ENCODE measurements at places on chromosomes 16 and 17.

DNA sequence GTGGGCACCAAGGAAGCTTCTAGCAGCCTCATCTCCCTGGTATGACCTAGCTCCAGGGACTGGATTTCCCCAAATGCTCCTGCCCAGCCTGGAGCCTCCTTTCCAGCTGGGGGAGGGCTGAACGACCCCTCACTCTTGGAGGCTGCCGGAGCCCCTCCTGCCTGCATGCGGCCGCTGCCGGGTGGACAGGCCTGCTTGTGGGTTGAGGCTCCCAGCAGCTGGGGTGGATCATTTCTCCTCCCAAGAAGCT lies 213.6 kb downstream of the SEC14L1 start:
- no peak for DNase-seq

GRCh38 chr17:40448639-40449261 lies 5.5 kb downstream of the IGFBP4 start:
- DNase-seq = no peak

DNA sequence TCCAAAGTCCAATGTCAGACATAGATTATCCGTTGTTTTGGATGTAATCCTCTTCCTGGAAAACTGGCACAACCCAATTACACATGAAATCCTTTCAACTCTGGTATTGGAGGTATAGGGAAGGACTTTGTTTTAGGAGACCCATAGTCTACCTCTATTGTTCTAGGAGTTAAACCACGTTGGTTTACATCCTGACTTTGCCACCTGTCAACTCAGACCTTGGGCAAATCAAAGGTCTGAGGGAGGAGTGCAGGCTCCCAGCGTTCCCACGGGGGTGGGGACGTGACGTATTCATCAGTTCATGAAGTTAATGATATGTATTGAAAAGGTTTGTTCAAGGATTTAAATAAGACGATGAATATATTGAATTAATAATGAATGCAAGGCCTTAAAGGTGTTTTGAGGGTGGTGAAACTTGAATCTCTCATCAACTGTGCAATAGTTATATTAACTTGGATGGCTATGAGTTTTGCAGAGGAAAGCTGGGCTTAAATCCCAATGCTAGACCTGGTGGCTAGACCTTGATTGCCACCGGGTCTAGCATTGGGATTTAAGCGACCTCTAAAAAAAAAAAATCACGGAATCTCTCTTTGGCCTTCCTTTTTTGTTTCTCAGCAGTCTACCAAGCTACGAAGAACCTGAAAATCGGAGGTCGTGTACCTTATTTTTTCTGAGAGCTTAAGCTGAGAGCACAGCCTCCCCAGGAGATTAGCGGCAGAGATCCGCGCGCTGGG lies 744 bp upstream of the NF1 start:
- no peak for DNase-seq

DNA sequence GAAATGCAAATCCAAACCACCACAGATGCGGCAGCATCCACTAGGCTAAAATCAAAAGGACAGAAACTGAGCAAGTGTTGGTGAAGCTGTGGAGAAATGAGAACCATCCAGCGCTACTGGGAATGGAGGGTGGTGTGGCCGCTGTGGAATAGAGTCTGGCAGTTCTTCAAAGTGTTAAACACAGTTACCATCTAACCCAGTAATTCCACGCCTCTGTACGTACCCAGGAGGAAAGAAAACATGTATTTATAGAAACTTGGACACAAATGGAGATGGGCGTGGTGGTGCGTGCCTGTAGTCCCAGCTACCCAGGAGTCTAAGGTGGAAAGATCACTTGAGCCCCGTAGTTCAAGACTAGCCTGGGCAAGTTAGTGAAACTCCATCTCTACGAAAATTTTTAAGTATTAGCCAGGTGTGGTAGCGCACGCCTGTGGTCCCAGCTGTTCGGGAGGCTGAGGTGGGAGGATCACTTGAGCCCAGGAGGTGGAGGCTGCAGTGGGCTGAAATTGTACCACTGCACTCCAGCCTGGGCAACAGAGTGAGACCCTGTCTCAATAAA lies 11.6 kb downstream of the SLC25A10 start:
- no peak for DNase-seq

DNA sequence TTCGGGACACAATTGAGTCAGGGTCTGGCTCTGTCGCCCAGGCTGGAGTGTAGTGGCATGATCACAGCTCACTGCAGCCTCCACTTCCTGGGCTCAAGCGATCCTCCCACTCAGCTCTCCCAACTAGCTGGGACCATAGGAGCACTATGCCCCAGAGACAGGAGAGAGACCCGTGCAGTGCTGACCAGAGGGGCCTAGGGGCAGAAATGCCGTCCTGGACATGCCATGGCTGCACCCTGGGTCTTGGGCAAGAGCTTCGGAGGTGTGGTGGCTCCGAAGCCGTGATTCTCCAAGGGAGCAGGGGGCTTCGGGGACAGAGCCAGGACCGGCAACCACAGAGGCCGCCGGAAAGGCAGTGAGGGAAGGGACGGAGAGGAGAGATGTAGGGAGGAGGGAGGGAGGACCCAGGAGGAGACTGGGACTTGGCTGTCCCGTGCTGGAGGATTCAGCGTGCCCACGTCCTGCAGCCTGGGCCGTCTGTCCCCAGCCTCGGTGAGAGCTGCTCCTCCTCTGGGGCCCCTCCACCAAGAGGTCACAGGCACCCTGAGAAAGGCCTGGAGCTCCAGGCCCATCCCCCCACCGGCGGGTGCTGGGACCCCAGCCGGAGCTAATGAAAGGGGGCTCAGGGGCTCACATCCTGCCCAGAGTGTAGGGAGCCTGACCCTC lies 21.9 kb downstream of the TPSD1 start:
- DNase-seq = no peak

DNA sequence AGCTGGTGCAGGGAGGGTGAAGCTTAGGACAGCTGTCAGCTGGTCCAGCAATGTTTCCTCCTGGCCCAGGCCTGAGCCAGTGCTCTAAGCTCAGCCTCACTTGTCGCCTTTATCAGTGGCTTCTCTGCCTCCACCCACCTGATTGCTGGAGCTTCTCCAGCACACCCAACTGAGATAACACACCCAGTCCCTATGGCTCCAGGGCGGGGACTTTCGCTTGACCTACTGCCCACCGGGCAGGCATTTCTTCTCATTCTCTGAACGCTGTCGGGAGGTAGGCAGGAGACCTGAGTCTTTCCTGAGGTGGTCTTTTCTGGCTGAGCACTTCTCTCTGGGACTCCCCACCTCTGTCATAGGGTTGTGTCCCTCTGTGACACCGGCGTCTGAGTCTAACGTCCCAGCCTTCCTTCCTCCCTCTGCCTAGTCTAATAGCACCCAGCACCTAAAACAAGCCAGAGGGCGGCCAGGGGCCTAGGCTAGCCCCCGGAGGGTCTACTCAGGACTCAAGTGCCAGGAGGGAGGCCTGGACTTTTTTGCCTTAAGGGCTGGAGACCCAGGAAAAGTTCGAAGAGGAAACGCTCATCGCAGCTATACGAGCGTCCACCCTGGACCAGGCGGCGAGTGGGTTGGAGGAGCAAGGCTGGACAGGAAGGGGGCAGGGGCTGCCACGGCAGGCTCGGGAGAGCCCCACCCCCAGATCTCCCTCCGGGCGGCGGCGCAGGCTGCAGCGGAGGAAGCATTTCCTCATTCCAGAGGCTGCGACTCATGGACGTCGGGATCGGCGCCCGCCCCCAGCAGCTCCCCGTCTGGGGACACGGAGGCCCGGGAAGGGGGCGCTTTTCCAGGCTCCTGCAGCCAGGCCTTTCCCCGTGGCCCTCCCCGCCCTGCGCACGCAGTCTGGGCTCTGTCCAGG lies 756 bp downstream of the TAX1BP3 start:
- no peak for DNase-seq

GRCh38 chr16:15988268-15989013 lies 39.0 kb downstream of the ABCC1 start:
- no peak for DNase-seq

GRCh38 chr16:50675686-50676610 lies 5.2 kb downstream of the SNX20 start:
- DNase-seq = no peak

DNA sequence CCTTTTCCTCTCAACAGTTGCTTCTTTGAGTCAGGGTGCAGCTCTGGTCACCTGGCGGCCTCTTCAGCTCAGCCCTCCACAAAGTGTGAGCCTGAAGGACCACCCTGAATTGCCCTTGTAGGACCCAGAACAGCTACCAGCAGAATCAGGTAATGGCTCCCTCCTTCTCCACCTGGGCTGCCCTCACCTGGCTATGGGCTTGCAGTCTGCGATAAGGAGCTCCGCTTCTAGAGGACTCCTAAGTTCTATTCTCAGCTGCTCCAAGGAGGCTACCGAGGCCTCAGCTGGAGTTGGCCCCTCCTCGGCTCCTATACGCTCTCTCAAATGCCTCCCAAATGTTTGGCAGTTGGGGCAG lies 13.4 kb downstream of the SMIM5 start:
- no peak for DNase-seq

GRCh38 chr16:9827062-9827752 lies 355.0 kb downstream of the GRIN2A start:
- DNase-seq = no peak

- DNase-seq = no peak
Observed at GRCh38 chr16:86127366-86127765, 228.4 kb downstream of the IRF8 start.

DNA sequence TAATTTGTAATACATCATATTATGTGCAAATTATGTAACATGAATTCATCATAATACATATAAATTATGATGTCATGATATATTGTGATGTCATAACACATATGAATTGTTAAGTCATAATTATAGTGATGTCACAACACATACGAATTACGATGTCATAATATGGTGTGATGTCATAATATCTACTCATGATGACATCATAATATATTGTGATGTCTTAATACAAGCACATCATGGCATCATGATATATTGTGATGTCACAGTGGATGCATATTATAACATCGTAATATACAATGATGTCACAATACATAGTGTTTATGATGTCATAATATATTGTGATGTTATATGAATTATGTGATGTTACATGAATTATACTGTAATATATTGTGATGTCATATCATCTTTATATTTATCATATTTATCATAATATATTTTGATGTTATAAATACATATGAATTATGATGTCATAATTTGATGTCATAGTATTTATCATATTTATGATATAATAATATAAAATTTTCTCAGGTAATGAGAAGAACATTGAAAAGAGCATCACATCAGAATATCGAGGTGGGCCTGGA lies 1793.0 kb downstream of the TP53TG3F start:
- no peak for DNase-seq

DNA sequence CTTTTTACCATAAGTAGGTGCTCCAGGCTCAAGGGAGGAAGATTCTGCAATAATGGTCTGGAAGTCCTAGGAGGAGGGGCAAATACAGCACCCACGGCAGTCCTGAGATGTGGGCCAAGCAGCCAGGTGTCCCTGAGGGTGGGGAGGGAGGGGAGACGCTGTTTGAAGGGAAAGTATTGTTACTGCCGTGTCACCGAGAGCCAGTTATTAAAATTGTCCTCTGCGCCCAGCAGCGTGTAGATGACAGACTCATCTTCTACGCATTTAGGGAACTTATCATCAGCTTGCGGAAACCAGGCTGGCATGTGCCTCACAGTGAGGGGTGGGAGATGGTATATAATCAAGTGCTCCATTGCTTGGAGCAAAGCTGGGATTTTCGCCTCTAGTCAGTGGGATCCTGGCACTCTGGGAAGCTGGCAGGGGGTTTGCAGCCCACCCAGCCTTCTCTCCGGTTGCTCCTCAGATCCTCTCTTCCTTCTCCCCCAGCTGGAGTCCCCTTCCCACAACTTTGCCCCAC lies 104.6 kb downstream of the OR1D5 start:
- no peak for DNase-seq

- DNase-seq = no peak
Observed at GRCh38 chr16:20905576-20905975, 5.0 kb downstream of the LYRM1 start.

GRCh38 chr17:47813512-47814031 lies 8.0 kb downstream of the OSBPL7 start:
- no peak for DNase-seq

DNA sequence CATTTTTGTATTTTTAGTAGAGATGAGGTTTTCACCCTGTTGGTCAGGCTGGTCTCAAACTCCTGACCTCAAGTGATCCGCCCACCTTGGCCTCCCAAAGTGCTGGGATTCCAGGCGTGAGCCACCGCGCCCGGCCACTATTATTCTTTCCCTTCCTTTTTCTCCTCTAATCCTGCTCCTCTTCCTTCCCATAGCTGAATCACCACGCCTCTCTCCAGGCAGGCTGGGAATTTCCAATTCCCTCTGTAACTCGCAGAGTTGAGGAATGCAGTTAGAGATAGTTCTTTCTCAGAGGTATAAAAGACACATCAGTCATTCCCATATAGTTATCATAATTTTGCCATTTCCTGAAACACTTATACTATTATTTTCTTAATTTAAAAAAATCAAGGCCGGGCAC lies 11.2 kb downstream of the METTL16 start:
- DNase-seq = no peak

DNA sequence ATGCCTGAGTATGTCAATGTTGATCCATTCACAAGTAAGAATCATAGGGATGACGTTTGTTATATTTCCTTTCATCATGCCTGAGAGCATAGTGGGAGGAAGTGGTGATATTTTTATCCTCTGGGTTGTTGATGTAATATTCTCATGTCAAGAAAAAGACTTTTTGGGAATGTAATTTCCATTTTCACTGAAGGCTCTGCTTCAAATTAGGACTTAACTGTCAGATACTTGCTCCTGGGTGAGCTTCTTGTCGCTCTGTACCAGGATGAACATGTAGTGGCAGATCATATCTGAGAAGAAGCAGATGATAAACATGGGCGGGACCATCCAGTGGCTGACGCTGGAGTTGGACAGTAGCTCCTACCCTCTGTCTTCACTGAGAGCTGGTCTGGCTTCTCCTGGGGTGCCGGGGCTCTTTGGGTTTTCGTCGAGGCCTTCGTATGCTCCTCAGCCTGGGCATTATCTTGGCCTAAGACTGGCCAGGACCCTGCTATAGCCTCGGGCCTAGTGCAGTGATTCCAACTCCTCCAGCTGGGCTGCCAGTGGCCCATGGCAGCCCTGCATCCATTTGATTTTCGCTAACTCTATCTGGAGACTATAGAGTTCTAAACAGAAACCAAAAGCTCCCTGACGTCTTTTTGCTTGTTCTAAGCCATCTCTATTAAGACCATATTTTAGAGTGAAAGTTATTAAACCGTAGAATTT lies 19.7 kb downstream of the CYB5B start:
- DNase-seq = no peak

DNA sequence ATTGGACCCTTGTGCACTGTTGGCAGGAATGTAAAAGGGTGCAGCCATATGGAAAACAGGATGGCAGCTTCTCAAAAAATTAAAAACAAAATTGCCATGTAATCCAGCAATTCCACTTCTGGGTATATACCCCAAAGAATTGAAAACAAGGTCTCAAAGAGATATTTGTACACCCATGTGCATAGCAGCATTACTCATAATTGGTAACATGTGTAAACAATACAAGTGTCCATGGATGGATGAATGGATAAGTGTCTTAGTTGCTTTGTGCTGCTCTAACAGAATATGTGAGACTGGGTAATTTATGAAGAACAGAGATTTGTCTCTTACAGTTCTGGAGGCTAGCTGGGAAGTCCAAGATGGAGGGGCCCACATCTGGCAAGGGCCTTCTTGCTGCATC lies 3.8 kb upstream of the RUNDC3A start:
- no peak for DNase-seq
